ENCODE measurements at places on chromosomes 2 and 18.

GRCh38 chr2:202090530-202090929 is 17.5 kb downstream of the KIAA2012 start:
- DNase-seq = no peak

DNA sequence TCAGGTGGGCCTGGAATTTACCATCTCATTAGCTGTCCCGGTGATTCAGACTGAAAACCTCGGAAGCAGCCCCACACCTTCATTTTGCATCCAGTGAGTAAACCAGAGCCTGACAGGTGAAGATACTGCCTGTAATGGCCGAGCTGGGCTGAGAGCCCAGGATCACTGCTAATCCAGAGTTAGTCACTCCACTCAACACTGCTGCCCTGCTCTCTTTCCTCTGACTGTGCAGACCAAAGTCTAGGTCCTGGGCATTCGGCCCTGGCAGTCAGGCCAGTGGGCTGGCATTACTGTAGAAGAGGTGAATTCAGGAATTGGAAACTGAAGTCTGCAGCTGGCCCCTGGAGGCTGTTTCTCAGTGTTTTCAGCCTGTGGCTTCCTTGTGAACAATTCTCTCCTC is 44.3 kb downstream of the TMEM17 start:
- DNase-seq = no peak

DNA sequence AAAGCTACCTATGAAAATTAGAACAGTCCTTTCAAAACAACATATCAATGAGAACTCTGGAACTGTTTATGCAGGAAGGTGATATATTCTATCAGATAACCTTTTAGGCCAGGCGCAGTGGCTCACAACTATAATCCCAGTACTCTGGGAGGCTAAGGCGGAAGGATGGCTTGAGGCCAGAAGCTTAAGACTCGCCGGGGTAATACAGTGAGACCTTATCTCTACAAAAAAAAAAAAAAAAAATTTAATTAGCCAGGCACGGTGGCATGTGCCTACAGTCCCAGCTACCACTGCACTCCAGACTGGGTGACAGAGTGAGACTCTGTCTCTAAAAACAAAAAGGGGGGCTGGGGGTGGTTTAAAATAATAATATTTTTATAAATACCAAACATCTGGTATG is 77.9 kb downstream of the OSBPL1A start:
- no peak for DNase-seq

DNA sequence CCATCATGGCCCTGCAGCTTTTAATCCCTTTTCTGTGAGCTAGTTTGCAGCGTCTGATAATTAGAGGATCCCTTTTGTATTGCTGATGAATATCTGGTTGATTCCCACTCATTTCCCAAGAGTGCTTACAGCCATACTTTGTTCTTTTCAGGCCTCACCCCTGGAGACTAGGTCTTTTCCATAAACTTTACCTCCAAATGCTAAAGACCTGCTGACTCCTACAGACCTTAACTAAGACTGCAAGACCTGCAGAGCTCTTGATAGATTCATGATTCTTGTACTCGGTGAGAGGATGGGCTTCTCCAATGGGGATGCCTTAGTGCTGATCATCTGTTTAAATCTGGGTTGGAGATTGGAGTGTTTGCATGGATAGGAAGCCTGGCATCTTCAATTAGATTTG is 33.1 kb upstream of the DYNAP start:
- no peak for DNase-seq

DNA sequence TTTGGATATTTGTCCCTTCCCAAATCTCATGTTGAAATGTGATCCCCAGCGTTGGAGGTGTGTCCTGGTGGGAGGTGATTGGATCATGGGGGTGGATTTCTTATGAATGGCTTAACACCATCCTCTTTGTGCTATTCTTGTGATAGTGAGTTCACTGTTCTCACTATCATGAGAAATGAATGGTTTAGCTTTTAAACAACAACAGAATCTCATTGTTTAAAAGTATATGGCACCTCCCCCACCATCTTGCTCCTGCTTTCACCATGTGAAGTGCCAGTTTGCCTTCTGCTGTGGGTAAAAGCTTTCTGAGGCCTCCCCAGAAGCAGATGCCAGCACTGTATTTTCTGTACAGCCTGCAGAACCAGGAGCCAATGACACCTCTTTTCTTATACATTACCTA is 38.1 kb downstream of the KIAA1328 start:
- no peak for DNase-seq

DNA sequence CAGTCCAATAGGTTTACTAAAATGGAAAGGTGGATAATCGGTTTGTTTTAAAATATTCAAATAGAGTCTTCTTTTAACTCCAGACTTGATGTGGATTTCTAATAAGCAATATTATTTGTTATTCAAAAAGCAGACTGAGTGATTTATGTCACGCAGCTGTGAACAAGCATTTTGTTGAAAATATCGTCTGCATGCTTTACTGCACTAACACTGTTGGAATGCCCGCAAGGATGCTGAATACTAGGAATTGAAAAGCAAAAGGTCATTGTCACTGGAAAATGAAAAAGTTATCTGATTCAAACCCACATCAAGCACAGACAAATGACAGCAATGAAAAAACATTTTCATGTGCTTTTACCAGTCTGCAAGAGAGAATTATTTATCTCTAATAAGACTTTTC is 31.1 kb downstream of the CHN1 start:
- DNase-seq = no peak

GRCh38 chr2:156517419-156517818 is 81.2 kb downstream of the GPD2 start:
- DNase-seq = peak; percentile 42

- DNase-seq = no peak
Measured at GRCh38 chr2:8539743-8540551, 141.9 kb upstream of the ID2 start.

- DNase-seq = no peak
Measured at GRCh38 chr2:38317725-38318124, 59.3 kb downstream of the ATL2 start.

GRCh38 chr2:36701391-36701795 is 4.9 kb downstream of the VIT start:
- DNase-seq = no peak

DNA sequence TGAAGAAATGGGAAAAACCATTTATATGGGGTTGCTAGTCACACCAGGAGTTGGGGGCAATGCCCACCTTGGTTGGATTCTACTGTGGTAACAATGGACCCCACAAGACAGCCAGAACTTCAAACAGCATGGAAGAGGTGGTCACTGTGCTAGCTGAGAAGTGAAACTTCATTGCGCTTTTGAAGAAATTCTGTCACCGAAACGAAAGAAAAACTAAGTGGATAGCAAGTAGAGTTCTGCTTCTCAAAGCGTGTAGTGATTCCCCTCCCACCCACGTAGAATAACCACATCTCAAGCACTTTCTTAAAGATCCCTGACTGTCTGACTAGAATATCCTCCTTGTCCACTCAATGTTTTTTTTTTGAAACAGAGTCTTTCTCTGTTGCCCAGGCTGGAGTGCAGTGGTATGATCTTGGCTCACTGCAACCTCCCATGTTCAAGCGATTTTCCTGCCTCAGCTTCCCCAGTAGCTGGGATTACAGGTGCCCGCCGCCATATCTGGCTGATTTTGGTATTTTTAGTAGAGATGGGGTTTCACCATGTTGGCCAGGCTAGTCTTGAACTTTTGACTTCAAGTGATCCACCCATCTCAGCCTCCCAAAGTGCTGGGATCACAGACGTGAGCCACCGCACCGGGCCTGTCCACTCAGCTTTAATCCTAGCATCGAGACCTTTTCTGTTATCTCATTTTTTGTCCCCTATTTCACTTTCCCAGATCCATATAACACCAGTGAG is 30.1 kb upstream of the CCL20 start:
- DNase-seq = no peak

DNA sequence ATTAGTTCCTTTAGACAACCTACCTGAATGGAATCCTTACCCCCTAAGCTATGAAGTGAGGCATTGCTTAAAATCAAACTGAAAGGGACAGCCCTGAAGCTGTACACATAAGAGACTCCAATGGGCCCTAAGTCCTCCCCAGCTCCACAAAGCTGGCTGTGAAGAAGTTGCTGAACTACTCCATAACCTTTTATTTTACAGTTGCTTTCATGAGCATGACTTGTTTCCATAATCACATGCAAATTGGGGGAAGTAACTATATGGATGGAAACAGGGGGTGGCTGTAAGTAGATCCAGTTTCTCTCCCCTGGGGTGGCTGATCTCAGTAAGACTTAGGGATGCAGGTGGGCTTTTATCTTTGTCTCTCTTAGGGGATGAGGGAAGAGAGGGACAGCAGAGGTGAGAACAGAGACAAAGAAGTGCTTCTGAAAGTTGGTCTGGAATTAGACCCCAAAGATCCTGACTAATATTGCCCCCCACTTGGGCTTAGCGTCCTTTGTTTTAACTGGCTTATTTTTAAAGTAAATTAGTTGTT is 5.5 kb downstream of the FZD5 start:
- no peak for DNase-seq

- DNase-seq = no peak
Measured at GRCh38 chr2:133802409-133803039, 234.3 kb upstream of the NCKAP5 start.

Data from fibroblast of pulmonary artery (primary cell).